ENCODE measurements at places on chromosomes 5 and 9.

- DNase-seq, result no peak
Observed at GRCh38 chr9:120531683-120532300, 48.2 kb downstream of the CDK5RAP2 start.

- peak; percentile 38 for DNase-seq
Observed at GRCh38 chr5:154179846-154180710, 10.5 kb upstream of the GALNT10 start.

DNA sequence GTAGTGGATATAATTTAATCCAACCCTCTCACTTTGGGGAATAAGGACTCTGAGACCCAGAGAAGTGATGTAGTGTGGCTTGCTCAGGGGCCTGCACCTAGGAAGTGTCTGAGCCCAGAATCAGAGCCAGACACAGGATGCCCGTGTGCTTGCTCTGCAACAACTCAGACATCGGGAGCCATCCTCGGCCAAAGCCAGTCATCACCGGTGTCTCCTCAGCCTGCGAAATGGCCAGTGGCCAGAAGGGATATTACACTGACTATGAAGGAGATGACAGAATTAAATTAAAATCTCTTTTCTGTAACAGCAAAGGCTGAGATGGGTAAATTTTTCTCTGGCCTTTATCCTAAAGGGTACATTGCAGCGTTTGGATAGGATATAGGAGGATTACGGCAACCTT, 102.9 kb downstream of the MARCHF11 start:
- no peak for DNase-seq

DNA sequence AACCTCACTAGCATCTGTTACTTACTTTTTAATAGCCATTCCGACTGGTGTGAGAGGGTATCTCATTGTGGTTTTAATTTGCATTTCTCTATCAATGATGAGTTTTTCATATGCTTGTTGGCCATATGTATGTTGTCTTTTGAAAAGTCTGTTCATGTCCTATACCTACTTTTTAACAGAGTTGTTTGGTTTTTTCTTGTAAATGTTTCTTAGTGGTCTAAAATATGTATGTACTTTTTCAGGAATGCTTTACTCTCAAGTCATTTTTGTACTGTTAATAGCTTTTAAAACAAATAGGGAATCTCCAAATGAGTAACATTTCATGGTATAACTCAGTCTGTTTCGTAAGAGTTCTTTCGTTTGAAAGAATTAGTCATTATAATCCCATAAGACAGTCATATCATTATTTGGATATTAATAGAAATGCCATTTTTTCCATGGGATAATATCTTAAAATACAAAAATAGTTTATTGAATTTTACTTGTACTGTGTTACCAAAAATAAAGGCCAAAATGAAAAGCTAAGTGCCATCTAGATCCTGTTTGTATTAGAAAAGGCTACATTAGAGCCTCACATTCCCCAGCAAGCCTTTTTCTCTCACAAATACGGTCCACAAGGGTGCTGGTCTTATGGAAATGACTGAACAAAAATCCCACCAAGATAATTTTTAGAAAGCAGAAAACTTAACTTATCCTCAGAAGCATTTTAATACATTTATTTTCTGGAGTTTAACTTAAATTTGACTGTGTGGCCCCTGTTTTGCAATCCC, 247.7 kb downstream of the PJA2 start:
- DNase-seq, result no peak

- DNase-seq, result no peak
Observed at GRCh38 chr5:137336565-137337120, 162.5 kb downstream of the SPOCK1 start.
